ENCODE measurements at places on chromosomes 5 and 9.

GRCh38 chr9:133730994-133731715 is 7.0 kb downstream of the SARDH start:
- DNase-seq, result no peak

GRCh38 chr5:44862808-44863207 is 54.1 kb downstream of the MRPS30 start:
- no peak for DNase-seq

DNA sequence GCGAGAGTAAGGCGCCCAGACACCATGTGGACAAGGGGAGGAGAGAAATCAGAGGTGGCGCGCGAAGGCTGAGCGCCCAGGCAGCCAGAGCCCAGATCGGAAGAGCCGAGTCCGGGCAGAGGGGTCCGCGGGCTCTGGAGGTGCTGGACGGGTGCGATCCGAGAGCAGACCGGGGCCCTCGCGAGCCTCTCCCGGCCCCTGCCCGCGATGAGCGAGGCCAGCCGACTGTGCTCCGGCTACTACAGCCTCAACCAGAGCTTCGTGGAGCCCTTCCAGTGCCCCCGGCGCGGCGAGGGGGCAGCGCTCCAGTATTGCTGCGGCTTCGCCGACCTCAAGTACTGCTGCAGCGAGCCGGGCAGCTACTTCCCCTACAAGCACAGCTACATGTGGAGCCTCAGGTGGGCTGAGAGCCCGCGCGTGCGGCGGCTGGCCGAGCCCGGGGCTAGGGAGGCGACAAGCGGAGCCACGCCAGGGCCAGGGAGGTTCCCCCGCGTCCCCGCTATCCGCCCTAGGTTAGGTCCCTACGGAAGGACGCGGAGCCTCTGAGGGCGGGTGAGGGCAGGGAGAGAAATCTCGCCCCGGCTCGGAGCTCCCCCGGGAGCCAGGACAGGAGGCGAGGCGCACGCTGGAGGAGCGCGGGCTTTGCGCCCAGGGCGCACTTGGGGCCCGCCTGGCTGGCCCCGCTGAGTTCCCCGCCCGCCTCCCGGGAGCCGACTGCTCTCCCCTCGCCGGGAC is at the start of gene SHISAL2B:
Gene SHISAL2B (plus strand): TSS at position 87 of the 735 bp plus-strand sequence. CDS start 121 bp downstream, at position 208.
- no peak for DNase-seq

- DNase-seq, result no peak
Measured at GRCh38 chr5:151154931-151155774, 2.4 kb downstream of the ANXA6 start.

- DNase-seq, result no peak
Measured at GRCh38 chr5:180959661-180960060, 29.0 kb upstream of the BTNL3 start.

- no peak for DNase-seq
Measured at GRCh38 chr9:119986205-119986604, 593.8 kb downstream of the CDK5RAP2 start.

GRCh38 chr5:170591054-170591453 is 87.2 kb downstream of the KCNIP1 start:
- DNase-seq, result no peak

DNA sequence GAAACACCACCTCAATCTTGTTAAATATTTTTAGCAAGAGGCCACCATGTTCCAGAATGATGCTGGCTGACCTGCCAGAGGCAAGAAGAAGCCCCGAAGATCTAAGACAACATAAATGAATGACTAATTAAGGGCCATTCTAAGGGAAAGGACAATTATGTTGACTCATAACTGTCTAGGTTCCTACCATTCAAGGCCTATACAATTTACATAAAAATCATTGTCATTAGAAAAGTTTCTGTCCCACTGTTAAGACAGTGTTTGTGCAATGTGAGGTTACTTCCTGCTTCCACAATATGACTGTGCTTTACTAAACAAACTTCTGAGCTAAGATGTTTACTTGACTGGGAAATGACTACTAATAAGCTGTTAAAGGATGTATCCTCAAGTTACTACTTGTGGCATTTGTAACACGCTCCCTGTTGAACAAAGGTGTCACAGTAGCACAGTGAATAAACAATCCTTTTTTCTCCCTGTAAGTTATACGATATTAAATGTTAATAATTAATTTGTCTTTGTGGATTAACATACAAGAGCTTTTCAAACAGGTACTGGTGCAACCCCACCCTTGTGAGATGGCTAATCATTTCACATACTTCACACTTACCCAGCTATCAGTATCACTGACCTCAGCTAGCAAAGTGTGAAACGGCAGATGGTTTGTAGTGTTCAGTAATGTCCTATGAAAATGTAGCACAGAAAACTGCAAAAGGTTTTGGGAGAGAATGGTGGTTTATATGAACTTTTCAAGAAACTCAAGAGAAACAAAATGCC is 195.8 kb downstream of the EFNA5 start:
- DNase-seq, result no peak

GRCh38 chr9:37253377-37253937 is 133.1 kb downstream of the ZCCHC7 start:
- DNase-seq, result no peak

GRCh38 chr9:136023410-136024225 is 62.4 kb upstream of the UBAC1 start:
- no peak for DNase-seq
